T-helper 17 cell (primary cell): ENCODE measurements at places on chromosomes 1 and 21. TPM values are rescaled to one million over a fixed set of nuclear protein-coding genes. Genes with fewer than 3 reads are reported as not detected.

The OR2T29 gene
- total RNA-seq, result not detected

The BGLAP gene
- total RNA-seq, result 1.1 TPM

The DHCR24 gene
- total RNA-seq, result 2.8 TPM

The SLC25A34 gene
- total RNA-seq, result 1.5 TPM

The IFNLR1 gene
- 0.65 TPM for total RNA-seq

The LRRC38 gene
- not detected for total RNA-seq

GRCh38 chr1:18480315-18481189 is at the start of gene KLHDC7A:
KLHDC7A (plus strand) TSS chr1:18480930; CDS start chr1:18480982, 52 bp downstream.
- no peak for DNase-seq
- H3K4me1 ChIP-seq, result peaks cover 8% of the 10 kb centered on the region
- H3K27me3 ChIP-seq, result peaks cover 52% of the 10 kb centered on the region
- no peak within 1 kb of the TSS for H3K4me3 ChIP-seq
- H3K27ac ChIP-seq, result no peak within 1 kb of the TSS

DNA sequence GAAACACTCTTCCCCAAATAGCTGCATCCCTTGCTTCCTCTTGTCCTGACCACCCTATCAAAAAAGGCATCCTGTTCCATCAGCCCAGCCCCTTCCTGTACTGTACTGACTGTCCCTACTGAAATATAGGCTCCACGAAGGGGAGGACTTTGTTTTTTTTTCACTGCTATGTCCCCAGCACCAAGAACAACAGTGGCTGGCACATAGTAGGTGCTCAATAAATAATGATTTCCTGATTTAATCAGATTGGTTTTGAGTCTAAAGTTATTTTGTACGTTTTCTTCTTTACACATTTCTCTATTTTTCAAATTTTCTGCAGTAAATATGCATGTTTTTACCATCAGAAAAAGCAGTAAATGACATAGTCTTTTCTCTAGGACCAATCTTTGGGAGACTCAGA is 73.9 kb downstream of the CD58 start:
- DNase-seq, result no peak
- H3K4me1 ChIP-seq, result peaks cover 20% of the 10 kb centered on the region
- H3K36me3 ChIP-seq, result no peaks in the 10 kb centered on the region
- H3K27ac ChIP-seq, result peak overlapping the region; percentile 87
- no peak overlapping the region for H3K4me3 ChIP-seq

- no peaks in the 10 kb centered on the region for H3K4me1 ChIP-seq
- peaks cover 5% of the 10 kb centered on the region for H3K36me3 ChIP-seq
These were observed 72.7 kb upstream of the NBPF4 start for GRCh38 chr1:108316545-108316944.

DNA sequence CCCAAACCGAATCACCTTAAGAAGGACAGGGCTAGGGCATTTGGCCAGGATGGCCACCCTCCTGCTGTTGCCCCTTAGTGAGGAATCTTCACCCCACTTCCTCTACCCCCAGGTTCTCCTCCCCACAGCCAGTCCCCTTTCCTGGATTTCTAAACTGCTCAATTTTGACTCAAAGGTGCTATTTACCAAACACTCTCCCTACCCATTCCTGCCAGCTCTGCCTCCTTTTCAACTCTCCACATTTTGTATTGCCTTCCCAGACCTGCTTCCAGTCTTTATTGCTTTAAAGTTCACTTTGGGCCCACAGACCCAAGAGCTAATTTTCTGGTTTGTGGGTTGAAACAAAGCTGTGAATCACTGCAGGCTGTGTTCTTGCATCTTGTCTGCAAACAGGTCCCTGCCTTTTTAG is 3.6 kb downstream of the BTG2 start:
- H3K4me3 ChIP-seq, result peak overlapping the region; percentile 98
- peak overlapping the region; percentile 99 for H3K27ac ChIP-seq
- DNase-seq, result no peak
- peaks cover 56% of the 10 kb centered on the region for H3K4me1 ChIP-seq
- peaks cover 19% of the 10 kb centered on the region for H3K36me3 ChIP-seq
- no peaks in the 10 kb centered on the region for H3K27me3 ChIP-seq

DNA sequence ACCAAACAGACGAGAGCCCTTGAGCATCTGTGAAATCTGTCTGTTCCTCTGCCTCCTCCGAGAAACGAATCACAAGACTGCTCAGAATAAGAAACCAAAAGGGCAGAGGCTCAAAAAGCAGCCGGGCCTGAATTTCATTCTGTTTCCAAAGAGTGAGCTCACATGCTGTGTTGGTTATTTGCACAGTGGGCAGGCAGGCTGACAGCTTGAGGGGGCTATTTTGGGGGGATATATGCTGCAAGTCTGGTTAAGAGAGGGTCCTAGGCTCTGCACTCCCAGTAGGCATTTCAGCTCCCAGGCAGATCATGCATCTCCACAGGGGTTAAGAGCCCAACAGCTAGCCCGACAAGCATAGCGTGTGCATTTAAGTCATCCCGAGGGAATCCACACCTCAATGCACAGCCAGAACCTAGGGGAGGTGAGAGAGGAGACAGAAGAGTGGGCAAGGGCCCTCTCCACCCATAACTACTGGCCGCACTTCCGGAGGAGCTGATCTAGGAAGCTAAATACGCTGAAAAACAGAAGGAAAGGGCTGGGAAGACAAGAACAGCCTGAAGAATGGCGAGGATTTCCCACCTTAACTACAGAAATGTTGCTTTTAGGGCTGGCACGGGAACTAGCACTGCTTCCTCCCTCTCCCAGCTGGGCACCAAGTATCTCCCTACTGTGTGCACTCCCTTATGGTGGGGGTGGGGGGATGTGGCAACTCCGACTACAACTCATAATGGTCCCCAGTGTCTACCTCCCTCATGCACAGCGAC is 3.7 kb downstream of the PGBD5 start:
- H3K4me1 ChIP-seq, result peaks cover 4% of the 10 kb centered on the region
- H3K4me3 ChIP-seq, result no peak overlapping the region
- H3K27ac ChIP-seq, result no peak overlapping the region

- H3K27ac ChIP-seq, result no peak overlapping the region
- peaks cover 18% of the 10 kb centered on the region for H3K27me3 ChIP-seq
- H3K36me3 ChIP-seq, result no peaks in the 10 kb centered on the region
- H3K4me1 ChIP-seq, result peaks cover 6% of the 10 kb centered on the region
- no peak overlapping the region for H3K4me3 ChIP-seq
These were observed 1.9 kb downstream of the KRTAP10-5 start for GRCh38 chr21:44578371-44579055.

DNA sequence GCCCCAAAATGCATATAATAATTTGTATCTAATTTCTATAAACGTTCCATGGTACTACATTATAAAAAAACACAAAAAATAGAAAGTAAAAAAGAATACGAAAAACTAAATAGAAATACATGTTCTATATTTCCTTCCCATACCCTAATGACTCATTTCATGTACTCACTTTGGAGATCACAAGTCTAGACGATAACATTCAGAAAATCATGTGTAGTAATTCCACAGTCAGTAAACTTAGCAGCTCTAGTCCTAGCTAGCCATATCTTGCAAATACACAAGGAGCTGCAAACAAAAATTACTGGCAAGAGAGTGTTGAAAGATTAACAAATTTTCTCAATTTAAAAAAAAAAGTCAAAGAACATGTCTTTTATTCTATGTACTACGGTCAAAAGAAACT is 1.4 kb downstream of the GOLPH3L start:
- H3K27me3 ChIP-seq, result peaks cover 3% of the 10 kb centered on the region
- H3K4me1 ChIP-seq, result peaks cover 26% of the 10 kb centered on the region
- no peak for DNase-seq
- no peak overlapping the region for H3K27ac ChIP-seq
- no peak overlapping the region for H3K4me3 ChIP-seq
- peaks cover 5% of the 10 kb centered on the region for H3K36me3 ChIP-seq

DNA sequence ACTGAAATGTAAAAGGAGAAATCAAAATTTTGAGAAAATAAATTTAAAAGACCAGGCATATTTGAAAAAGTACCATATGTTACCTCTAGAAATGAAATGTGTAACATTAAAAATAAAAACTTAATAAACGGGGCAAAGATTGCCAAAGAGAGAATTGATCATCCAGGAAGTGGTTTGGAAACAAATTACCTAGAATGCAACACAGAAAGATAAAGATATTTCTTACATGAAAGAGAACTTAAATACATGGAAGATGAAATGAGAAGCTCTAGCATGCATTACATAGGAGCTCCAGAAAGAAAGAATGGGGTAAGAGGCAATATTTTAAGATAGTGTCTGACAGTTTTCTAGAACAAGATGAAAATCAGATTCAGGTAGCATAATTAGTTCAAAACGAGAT is 235.9 kb upstream of the IRF2BP2 start:
- DNase-seq, result no peak
- peak overlapping the region; percentile 85 for H3K27ac ChIP-seq
- H3K27me3 ChIP-seq, result no peaks in the 10 kb centered on the region
- peak overlapping the region; percentile 47 for H3K4me3 ChIP-seq

DNA sequence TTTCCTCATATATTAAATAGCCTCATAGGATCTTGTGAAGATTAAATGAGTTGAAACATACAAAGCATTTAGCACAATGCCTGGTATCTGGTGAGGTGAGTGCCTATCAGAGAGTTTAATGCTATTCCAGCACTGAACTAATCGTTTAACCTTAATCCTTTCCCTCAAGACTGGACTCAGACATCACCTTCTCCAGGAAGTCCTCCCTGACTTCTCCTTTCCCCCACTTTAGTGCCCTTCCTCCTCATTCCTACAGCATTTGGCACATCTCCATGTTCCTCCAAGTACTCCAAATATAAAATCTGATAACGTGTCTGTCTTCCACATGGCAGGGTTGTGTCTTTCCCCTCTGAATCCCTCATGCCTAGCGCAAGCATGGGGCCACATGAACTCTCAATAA is 59.8 kb downstream of the ZSCAN20 start:
- H3K4me1 ChIP-seq, result no peaks in the 10 kb centered on the region
- no peak for DNase-seq
- peaks cover 51% of the 10 kb centered on the region for H3K27me3 ChIP-seq
- no peak overlapping the region for H3K27ac ChIP-seq
- no peak overlapping the region for H3K4me3 ChIP-seq

DNA sequence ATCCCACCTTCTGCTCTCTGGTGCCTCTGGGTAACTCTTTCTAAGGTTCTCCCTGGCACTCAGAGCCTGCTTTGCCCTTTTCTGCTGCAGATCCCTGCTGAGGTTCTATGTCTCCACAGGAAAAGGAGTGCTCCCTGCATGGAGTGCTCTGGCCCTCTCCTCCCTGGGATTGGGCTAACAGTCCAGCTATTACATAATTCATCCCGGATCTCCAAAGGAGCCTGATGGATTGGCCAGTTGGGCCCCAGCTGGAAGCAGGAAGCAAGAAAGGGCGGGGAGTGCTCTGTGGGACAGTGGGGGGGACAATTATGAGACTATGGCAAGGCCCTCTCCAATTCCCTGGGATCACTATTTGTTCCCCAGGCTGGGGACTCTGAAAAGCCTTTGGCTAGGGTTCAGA is 51.9 kb upstream of the GOLT1A start:
- H3K4me1 ChIP-seq, result peaks cover 4% of the 10 kb centered on the region
- peaks cover 25% of the 10 kb centered on the region for H3K27me3 ChIP-seq
- H3K27ac ChIP-seq, result no peak overlapping the region
